ENCODE measurements at places on chromosomes 1 and 21. TPM values are rescaled to one million over a fixed set of nuclear protein-coding genes. Genes with fewer than 3 reads are reported as not detected.

DNA sequence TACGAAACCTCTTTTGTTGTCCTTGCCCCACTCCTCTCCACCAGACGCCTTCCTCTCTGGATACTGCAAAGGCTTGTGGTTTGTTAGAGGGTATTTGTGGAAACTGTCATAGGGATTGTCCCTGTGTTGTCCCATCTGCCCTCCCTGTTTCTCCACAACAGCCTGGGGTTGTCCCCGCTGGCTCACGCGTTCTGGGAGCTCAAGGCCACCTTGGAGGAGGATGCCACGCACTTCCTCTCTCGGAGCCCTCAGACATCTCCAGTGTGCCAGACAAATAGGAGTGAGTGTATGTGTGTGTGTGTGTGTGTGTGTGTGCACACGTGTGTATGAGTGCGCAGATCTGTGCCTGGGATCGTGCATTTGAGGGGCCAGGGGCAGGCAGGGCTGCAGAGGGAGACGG is 37.6 kb upstream of the IL19 start:
- no peak for DNase-seq

ADIPOR1 gene
- total RNA-seq, result 54.6 TPM

DNA sequence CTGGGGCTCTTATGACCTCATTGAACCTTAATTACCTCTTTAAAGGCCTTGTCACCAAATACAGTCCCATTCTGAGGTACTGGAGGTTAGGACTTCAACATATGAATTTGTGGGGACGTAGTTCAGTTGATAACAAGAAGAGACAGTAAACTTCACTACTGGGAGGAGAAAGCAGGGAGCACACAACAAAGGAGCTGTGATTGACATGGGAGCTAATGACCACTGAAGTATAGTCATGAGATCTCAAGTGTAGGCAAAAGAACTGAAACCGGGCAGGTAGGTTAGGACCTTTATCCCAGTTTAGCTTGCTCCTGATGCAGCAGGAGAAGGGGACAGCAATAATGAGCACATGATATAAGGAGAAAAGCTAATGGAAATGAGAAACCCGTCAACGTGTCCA is 11.8 kb upstream of the MAB21L3 start:
- DNase-seq, result no peak

DNA sequence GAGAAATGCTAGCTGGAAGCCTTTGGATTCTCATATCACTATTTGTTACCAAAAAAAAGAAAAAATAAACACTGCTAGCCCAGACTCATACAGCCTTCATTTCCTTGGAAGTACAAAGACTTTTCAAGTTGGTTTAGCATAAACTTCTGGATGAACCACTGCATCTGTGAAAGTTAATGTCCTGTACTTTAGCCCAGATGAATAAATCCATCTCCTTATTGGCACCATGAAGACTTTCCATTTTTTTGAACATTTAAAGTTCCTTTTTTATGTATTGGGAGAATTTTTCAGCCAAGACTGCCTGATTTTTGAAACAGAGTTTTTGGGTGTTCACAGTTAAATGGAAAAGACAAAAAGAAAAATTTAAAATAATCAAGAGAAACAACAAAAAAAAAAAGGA is 184.0 kb upstream of the C1orf87 start:
- no peak for DNase-seq

DNA sequence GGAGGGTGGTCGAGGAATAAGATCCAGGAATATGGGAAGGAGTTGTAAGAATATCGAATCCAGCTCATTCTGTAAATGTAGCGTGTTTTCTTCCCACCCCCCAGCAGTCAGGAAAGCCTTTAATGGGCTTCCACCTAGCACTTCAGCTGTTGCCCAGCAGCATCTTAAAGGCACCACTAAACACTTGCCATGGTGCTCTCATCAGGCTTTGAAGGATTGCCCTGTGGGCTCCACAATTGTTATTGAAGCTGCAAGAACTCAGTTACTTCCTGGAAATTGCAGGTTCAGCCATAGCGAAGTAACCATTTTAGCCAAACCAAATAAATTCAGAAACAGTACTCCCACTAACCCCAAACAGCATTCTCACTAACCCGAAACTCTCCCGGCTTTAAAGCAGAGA is 511.2 kb downstream of the PLPP3 start:
- no peak for DNase-seq

SPATA21 gene
- not detected for total RNA-seq

DNA sequence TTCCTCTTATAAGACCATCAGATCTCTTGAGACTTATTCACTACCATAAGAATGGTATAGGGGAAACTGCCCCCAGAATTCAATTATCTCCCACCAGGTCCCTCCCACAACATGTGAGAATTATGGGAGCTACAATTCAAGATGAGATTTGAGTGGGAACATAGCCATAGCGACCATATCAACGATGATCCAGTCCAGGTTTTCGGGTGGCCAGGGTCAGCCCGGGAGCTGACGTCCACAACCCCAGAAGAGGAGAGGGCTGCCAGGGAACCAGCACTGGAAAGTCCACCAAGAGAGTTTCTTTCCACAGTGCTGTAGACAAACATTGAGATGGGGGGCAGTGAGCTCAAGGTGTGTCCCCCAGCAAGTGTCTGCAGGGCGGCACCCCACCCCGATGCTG is 88.4 kb downstream of the VWA5B1 start:
- DNase-seq, result no peak

- no peak for DNase-seq
Measured at GRCh38 chr21:41706678-41707077, 60.2 kb downstream of the RIPK4 start.

PPM1J gene
- 1.8 TPM for total RNA-seq

DNA sequence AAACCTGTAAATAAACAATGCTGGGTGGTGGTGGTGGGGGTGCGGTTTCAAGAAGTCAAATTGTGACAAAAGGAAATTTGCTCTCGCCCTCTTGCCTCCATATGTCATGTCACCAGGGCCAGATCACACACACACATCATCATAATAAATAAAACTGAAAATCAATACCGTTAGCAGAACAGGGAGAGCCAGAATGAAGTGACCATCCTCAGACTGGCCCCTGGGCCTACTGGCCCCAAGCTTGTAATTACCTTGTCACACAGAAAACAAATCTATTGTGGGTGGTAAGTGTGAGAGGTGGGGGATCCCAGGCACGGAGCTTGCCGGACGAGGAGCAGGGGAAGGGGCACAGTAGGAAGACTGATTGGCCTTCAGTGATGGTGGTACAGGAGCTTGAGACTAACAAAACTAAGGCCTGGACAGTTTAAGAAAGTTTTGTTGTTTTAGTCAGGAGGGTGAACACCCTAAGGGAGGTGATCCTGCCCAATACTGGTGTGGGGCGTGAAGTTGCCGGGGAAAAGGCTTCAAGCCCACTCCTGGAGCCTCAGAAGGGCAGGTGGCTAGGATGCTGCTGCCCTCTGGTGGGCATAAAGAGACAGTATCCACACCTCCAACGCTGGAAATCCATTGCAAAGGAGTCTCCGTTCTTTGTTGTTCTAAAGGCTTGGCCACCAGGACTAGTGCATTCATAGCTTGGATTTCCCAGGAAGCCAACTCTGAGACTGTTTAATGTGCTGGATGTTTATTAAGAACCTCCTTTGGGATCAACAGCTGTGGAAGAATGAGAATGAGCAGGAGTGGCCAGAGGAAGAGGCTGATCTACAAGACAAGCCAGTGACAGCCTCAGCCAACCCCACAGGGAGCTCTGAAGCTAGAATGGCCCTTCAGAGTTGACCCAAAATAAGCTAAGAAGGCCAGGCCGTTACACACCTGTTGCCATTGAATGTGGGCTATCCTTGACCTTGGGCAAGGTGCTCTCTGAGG is 8.1 kb upstream of the C1orf216 start:
- peak; percentile 83 for DNase-seq

KCNE2 gene
- not detected for total RNA-seq

NR1I3 gene
- total RNA-seq, result not detected

DNA sequence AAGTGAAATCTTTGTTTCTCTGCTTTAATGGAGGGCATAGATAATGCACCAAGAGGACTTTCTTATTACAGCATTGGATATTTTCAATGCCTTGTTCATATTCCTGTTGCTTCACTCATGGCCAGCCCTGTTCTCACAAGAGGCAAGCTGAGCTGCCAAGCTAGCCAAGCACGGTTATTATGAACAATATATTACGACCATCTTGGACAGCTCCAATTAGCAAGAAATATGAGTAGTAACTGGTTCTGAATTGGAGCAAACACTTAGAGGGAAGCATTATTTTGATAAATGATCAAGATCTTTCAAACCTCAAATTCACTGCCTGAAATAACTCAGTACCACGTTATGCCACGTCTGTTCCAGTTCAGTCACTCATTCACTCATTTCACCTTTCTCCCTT is 159.8 kb downstream of the SETD4 start:
- DNase-seq, result no peak

DNA sequence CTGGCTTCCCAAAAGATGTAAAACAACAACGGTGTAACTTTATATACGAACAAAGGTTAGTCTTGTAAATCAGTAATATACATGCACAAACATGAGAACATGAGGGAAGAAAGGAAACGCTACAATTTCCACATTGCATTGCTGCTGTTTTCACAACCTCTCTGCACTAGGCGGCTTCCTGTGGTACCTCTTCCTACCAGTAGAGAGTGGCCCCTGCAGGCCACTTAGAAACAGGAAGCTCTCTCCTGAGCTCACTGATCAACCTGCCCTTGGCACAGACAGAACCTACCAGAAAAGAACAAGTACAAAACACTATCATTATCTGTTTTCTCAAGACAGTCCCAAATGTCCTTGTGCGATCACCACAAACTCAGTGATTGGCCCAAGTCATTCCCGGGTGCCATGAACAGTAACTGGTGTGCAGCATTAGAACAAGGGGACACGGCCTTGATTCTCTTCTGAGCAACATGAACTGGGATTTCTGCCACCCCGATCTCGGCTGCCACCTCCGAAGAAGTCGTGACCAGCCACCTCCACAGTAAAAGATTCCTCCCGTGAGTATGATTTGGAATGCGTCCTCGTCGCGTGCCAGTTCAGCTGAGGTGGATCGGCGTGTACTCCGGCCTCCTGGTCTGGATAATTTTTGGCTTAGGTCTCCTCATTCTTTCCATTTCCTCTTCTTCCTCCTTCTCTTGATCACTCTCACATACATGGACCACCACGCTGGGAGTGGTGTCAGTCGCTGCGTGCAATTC is 5.7 kb upstream of the KCNE1 start:
- peak; percentile 35 for DNase-seq

DNA sequence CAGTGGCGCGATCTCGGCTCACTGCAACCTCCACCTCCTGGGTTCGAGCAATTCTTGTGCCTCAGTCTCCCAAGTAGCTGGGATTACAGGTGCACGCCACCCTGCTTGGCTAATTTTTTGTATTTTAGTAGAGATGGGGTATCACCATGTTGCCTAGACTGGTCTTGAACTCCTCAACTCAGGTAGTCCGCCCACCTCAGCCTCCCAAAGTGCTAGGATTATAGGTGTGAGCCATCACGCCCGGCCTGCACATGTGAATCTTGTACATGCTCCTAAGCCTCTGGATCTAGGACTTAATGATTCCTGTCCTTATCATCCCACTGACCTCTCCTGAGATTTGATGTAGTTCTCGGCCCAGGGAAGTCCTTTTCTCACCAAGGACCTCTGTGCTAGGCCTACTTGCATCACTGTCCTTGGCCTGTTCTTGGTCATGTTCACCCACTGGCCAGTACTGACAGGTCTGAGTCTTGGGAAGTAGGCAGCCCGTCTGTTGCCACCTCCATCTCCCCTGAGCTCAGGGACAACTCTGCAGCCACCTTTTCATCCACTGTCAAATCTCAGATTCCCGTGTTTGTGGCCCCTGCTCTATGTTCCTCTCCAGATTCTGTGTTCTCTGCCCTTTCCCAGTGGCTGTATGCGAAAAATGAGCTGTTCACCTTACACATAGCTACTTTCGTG is 9.4 kb downstream of the HYI start:
- no peak for DNase-seq

GPR89A gene
- total RNA-seq, result 46.9 TPM

FLG gene
- not detected for total RNA-seq

DNA sequence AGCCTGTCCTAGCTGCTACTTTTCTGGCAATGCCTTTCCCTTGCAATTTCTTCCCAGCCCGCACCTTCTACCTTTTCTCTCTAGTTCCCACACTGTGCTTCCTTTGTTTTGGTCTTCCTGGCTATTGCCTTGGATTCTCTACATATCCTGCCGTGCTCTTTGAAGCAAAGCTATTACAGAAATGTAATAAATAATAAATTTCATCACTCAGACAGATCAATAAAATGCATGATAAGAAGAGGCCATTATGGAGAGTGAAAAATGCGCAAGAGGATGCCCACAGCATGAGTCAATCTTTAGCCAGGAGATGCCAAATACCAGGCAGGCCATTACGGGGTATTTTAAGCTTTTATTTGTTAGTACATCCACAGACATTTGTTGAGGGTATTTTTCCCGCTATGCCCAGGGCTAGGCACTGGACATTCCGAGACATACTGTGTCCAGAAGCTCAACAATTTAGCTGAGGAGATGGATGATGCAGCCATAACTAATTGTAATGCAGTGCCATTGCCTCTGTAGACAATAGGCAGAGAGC is 163.6 kb downstream of the ST6GALNAC3 start:
- DNase-seq, result no peak

- DNase-seq, result no peak
Measured at GRCh38 chr1:207789792-207790787, 38.2 kb downstream of the CD46 start.

GRCh38 chr1:245512181-245512888 is 357.6 kb downstream of the KIF26B start:
- no peak for DNase-seq

MYOCOS gene
- total RNA-seq, result not detected

DNA sequence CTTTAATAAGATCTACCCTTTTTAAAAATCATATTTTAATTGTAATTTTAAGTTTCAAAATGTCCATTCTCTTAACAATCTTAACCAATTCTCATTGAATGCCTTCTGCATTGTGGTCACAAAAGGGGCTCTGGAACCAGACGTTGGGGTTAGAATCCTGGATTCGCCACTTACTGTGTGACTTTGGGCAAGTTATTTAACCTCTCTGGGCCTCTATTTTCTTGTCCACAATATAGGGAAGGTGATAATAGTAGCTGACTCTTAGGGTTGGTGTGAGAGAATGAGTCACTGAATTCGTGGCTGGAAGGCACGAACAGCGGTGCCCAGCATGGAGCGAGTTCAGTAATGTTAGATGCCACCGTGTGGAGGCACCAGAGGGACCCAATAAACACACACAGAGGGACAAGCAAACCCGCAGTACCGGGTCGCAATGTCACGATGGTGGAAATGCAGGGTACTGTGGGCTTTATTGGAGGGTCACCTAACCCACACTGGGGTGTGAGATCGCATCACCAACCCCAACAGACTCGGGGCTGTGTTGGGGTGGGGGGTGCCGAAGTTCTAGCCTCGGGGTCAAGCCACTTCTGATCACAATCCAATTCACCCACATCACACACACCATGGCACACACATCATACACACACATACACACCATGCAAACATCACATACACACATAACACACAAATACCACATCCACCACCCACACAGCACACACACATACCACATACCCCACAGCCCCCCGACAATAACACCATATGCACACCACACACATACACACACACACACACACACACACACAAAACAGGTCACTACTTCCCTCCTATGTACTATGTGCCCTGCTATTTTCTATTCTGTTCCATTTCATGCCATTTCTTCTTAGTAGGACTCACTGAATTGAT is 27.0 kb upstream of the IFNAR2 start:
- no peak for DNase-seq

- no peak for DNase-seq
Measured at GRCh38 chr1:7888248-7889081, 35.6 kb upstream of the UTS2 start.

SFN gene
- total RNA-seq, result 0.99 TPM

Measured in neural progenitor cell (in vitro differentiated cells).